C1 segment of cervical spinal cord (tissue), 14 donors: ENCODE measurements at places on chromosomes 4 and X.

DNA sequence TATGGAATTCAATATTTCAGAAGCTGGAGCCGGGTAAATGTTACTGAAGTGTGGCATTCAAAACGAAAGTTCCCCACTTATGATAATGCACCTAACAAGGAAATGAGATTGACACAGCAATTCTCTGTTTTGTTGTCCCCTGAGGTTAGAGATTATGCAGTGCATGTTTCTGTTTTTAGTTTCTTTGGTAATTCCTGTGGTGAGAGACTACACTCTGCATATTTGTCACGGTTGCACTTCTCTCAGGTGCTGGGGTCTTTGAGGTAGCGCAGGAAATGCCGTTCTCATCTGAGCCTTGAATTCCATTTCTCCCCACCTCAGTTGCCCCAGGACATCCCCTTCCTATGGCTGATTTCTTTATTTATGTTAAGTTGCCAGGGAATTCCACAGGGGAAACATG lies 15.3 kb upstream of the BEND4 start:
- no peak for DNase-seq

DNA sequence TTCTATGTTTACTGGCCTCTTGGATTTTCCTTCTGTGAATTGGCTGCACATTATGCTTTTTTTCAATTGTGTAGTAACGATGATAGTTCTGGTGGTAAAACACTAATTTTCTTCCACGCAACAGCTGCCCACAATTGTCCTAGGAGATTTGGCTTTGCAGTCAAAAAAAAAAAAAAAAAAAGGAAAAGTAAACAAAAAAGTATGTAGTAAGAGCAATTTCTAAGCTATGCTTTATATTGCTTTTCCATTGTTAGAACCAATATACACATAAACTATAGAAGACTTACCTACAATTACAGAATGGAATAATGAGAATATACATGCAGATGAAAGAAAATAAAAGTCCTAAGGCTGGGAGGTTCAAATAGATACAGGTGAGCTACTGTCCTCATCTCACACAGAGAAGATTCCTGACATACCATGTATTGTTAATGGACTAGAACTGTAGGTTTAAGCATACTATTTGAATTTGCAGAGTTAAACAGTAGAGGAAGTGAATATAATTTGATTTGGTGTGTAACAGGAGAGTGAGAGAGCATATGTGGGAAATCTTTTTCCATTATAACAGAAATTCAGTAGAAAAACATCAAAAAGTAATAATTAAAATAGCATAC lies 976.2 kb downstream of the RAB28 start:
- no peak for DNase-seq

DNA sequence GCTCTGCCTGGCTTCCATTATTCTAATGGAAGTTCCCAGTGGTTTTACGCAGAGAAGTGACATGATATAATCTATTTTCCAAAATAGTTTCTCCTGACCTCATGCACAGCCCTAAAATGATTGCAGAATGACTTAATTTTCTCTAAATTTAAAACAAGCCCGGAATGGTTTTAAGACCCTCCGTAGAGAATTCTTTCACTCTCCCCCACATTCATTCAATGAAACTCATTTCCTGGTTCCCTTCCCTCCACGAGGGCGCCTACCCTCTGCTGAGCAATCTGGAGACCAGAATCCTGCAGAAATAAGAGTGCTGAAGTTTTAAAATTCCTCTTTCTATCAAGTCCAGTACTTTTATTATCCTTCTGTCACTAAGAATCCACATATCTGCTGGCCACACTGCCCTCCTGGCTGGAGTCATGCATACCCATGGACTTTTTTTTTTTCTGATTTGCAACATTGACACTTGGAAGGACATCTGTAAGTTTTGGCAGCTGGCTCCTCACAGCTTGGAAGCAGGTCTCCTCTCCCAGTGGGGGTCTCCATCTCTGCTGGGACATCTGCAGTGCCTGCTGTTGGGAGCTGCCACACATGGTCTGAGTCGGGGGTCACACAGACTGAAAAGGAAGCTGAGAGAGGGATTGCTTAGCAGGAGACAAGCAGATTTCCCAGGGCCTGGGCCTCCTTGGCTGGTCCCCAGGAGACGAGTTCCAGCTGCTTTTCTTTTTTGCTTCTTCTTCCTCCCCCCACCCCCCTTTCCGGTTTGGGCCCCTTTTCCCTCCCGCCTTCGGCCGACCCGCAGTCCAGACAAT lies 86.1 kb downstream of the SOWAHB start:
- DNase-seq: no peak

GRCh38 chr4:175435381-175435783 lies 376.7 kb downstream of the GPM6A start:
- DNase-seq: no peak

DNA sequence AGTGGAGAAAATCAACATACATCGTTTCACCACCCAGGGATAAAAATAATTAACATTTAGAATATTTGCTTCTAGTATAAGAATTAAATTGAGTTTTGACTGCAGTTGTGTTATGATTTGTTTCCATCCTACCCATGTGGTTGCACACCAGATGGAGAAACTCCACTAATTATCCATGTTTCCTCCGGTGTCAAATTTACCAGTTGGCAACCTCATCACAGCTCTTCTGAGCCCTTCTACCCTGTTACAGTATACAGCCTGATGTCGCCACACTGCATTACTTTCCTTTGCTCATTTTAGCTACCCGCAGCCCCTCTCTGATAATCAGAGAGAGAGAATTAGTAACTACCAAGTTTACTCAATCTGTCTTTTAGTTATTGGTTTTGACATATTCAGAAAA lies 411.2 kb downstream of the DTHD1 start:
- DNase-seq: no peak

DNA sequence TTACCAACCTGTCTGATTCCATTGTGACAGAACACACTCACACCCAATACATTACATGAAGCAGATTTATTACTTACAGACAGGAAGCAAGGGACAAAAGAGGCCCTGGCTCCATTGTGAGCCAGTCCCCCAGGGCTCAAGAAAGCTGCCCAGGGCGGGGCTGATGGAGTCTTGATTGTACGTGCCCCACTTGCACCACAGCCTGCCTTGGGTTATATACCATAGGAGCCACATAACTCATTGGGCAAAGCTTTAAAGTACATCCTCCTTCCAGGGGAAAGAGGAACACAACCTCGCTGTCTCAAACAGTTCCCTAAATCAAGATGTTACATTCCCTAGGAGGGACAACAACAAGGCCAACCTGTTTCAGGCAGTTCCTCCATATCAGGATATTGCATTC lies 3.4 kb upstream of the ZRSR2 start:
- DNase-seq: no peak

DNA sequence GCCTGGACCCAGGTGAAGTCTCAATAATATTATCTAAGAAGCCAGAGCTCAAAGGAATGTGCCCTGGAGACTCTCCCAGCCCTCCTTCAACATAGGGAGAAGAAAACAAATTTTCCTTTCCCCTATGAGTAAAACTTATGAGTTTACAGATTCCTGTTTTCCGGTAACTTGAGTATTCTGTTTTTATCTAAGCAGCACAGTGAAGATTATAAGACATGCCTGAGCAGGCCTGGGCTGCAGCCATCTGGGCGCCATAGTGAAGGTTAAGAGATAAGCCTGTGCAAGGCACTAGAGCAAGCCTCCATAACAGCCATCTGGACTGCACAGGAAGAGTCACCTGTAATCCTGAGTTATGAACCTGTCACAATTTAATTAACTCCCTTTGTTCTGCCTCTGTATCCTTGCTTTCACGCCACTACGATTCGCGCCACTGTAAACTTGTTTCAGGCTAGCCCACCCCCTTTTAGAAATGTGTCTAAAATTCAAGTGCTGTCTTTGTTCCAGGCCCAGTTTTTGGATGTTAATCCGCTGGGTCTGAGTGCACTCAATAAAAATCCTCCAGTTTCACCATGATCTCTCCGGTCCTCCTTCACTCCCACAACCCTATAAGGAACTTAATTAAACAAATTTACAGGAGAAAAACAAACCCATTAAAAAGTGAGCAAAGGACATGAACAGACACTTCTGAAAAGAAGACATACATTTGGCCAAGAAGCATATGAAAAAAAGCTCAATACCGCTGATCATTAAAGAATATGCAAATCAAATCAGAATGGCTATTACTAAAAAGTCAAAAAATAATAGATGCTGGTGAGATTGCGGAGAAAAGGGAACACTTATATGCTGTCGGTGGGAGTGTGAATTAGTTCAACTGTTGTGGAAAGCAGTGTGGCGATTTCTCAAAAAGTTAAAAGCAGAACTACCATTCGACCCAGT lies 189.5 kb downstream of the APBB2 start:
- no peak for DNase-seq
